Nasal cavity respiratory epithelium epithelial cell of viscerocranial mucosa (primary cell): ENCODE measurements at places on chromosomes 12 and 14. TPM values are rescaled to one million over a fixed set of nuclear protein-coding genes. Genes with fewer than 3 reads are reported as not detected.

The C12orf60 gene
- 1.3 and 2.7 TPM in 2 replicates for total RNA-seq

The TDRD9 gene
- total RNA-seq, result under 0.01 and 0.14 TPM in 2 replicates

The MANSC4 gene
- total RNA-seq, result not detected in 2 replicates

The TCTN2 gene
- 2.7 and 5.0 TPM in 2 replicates for total RNA-seq
